EH (cell line): ENCODE measurements at places on chromosomes 5 and 9.

GRCh38 chr5:149937610-149938009 is 7.0 kb downstream of the PDE6A start:
- DNase-seq = peak; percentile 47

- no peak for DNase-seq
Measured at GRCh38 chr9:13721481-13722235, 442.2 kb upstream of the MPDZ start.

DNA sequence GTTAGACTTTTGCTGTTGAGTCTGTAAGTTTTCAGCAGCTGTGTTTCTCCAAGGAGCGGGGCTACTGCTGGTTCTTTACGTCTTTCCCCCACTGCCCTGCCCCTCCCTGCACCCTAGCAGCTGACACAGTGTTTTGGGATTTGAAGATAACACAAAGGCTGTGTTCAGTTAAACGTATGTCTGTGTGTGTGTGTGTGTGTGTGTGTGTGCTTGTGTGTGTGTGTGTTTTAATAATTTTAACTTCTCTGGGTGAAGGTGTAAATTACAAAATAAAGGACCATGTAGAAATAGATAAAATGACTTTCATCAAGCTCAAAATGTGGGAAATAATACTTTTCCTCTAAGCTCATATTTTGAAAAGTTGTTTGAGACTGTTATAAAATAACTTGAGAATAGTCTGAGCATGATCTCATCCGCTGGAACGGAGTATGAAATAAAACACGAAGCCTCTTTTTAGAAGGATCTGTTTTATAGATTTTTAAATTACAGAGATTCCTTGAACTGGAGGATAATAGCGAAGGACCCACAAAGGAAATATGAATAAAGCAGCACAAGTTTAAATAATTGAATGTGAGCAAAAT is 10.9 kb downstream of the ABL1 start:
- peak; percentile 86 for DNase-seq

DNA sequence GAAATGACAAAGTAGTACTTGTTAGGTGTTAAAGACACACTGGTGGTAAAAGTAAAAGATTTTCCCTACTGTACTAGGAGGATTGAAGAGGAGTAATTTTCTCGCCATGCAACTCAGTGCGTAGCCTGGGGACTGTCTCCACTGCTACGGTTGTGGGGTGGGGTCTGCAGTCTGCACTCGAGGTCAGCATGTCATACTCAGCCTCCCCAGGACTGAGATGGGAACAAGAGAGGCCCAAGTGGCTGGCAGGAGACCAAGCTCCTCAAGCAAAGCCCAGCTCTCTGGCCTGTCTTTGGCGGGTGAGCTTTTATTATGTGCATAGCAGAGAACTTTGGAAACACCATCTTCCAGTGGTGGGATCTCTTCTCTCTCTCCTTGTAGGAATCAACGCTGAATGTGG is 10.4 kb downstream of the NHP2 start:
- DNase-seq = no peak

DNA sequence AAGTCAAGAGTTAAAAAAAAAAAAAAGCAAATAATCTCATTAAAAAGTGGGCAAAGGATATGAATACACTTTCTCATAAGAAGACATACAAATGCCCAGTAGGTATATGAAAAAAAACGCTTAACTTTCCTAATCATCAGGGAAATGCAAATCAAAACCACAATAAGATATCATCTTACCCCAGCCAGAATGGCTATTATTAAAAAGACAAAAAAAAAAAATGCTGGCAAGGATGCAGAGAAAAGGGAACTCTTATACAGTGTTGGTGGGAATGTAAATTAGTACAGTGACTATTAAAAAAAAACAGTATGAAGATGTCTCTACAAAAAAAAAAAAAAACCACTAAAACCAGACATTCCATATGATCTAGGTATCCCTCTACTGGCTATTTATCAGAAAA is 79.4 kb downstream of the LPAR1 start:
- peak; percentile 50 for DNase-seq

DNA sequence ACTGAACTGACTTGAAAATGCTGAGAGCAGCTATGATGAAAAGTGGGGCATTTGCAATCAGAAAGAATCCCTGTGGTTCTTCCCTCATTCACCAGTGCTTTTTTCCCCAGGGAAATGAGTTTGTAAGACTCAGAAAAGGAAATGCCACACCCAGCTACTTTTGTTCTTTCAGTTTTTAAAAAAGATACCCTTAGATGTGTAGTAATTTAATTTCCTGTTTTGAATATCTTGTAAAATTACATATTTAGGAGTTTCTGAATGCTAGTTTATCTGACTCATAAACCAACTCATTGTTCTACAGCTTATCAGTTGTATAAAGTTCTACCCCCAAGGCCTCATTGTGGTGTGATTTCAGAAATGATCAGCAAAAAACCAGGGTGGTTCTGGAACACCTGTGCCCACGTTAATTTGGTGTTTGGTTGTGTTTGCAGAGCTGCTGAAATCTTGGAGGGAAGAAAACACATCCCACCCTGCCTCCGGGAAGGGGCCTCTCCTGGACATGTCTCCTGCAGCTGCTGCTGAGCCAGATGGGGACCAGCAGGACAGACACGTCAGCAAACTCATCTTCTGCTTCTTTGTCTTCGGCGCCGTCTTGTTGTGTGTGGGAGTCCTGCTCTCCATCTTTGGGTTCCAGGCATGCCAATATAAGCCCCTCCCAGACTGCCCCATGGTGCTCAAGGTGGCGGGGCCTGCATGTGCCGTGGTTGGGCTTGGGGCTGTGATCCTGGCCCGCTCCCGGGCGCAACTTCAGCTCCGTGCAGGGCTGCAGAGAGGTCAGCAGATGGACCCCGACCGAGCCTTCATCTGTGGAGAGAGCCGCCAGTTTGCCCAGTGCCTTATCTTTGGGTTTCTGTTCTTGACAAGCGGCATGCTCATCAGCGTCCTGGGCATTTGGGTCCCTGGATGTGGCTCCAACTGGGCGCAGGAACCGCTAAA is 2.8 kb downstream of the TMEM171 start:
- peak; percentile 65 for DNase-seq

- DNase-seq = no peak
Measured at GRCh38 chr5:149073213-149073612, 10.4 kb upstream of the SH3TC2 start.
